ENCODE measurements at places on chromosomes 5 and 9.

DNA sequence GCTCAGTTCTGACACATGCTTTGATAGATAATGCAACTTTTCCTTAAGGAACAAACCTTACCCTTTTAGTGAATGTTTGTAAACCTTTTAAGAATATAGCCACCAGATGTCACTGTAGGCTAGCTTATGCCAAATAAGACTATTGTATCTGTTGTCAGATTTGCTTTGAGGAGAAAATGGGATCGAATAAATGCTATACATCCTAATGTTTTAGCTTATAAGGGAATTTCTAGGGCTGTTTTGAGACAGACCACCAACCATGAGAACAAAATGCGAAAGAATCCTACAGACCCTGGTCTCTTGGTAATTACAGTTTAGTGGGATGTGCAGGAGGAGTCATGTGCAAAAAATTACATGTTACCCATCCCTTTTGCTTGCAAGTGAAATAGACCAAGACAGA, 127.6 kb upstream of the NMUR2 start:
- no peak for DNase-seq

DNA sequence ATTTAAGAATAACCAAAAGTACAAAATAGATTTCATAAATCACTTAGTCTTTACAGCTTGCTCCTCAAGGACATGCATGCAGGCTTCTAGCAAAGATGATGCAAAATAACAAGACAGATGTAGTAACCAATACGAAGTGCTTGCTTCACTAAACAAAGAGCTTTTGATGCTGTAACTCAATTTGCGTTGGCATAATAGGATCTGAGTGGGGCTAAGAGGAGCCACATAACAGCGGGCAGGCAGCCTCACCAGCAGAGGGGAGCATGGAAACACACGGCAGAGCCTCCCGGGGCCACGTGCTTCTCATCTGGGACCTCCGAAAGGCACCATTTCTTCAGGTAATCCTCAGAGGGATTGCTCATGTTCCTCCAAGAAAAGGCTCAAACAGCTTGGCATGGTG, 139.7 kb downstream of the C5orf15 start:
- DNase-seq: no peak

GRCh38 chr5:132270706-132271105, 13.2 kb downstream of the PDLIM4 start:
- DNase-seq: no peak

DNA sequence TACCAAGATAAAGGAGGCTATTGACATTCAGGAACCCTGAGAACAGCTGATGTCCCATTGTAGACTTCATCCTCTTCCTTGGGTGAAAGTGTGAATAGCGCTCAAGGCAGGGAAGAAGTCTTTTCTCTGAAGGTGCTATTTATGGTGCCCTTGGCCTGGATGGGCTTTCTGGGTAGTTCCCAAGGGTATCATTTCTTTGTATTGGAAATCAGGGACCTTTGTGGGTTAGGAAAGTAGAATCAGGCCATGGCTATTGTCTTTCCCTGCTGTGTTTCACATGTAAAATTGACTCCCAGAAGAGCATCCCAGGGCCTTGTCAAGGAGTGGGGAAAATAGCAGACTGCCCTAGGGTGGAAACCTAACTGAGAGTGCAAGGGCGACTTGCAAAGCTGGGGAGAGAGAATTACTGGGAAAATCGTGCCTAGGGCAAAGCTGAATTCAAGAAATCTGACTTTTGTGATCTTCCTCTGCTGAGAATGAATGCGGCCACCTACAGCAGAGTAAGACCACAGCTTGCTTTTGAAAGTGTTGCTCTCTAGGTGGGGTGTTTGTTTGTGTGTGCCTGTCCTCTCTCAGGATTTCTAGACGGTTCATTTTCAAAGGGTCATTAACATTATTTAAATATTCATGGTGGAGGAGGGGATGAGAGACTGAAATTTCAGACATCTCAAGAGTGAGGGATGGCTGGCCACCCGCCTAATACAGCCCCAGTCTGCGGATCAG, 160.6 kb downstream of the C9orf152 start:
- no peak for DNase-seq

DNA sequence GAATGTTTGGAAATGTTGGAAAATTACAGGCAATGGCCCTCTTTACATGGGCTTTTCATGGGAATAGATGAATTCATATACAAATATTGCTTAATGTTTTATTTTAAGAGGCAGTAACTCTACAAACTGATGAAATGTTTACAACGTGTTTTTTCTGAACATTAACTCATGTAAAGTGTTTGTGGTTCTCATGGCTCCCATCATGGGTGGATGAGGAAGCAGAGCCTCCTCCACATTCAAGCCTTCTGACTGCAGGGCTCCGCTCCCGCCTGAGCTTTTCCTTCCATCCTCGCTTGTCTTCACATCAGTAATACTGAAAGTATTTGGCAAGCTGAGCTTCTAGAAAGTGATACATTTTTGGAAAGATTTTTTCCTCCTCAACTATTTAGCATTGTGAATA, 204.2 kb downstream of the ARHGAP26 start:
- no peak for DNase-seq
